Activated T-cell treated with anti-CD3 and anti-CD28 coated beads, Interleukin-2, amount 50 U/mL, for 1 hour (primary cell): ENCODE measurements at places on chromosomes 4 and X.

GRCh38 chr4:86611757-86612156 lies 17.6 kb downstream of the PTPN13 start:
- no peak for DNase-seq

DNA sequence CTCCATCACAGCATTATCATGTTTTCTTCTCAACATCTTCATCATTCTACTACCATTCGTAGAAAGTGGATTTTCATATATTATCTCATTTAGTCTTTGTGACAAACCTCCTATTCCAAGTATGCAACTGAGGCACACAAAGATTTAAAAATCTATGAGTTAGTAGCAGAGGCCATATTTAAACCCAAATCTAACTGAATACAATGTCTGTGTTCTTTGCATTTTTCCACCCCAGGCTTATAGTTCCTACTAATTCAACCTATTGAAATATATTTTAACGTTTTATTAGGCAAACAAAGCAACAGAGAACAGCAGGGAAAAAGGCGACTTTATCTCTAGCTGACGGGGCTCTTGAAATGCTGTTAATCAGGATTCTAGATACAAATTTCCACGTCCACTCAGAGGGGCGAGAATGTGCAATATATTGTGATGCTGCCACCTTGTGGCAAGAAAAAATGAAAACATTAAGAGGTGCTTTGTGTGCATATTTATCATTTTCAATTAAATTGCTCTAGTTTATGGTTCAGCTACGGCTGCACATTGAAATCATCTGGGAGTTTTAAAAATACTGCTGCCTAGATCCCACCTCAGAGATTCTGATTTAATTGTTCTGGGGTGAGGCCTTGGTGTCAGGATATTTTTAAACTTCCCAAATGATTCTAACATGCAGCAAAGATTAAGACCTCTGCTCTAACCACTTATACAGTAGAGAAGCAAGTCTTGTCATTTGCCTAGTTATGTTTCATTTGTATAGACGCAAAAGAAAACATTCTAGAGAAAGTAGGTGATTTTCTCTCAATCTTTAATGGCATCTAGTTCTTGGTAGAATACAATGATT lies 315.9 kb downstream of the MAPK10 start:
- DNase-seq, result no peak

- DNase-seq, result no peak
These were observed 92.7 kb downstream of the CD99L2 start for GRCh38 chrX:150805736-150806135.

- no peak for DNase-seq
These were observed 147.8 kb upstream of the PAQR3 start for GRCh38 chr4:79087071-79087470.

GRCh38 chr4:123749383-123749782 lies 352.8 kb downstream of the SPRY1 start:
- no peak for DNase-seq

DNA sequence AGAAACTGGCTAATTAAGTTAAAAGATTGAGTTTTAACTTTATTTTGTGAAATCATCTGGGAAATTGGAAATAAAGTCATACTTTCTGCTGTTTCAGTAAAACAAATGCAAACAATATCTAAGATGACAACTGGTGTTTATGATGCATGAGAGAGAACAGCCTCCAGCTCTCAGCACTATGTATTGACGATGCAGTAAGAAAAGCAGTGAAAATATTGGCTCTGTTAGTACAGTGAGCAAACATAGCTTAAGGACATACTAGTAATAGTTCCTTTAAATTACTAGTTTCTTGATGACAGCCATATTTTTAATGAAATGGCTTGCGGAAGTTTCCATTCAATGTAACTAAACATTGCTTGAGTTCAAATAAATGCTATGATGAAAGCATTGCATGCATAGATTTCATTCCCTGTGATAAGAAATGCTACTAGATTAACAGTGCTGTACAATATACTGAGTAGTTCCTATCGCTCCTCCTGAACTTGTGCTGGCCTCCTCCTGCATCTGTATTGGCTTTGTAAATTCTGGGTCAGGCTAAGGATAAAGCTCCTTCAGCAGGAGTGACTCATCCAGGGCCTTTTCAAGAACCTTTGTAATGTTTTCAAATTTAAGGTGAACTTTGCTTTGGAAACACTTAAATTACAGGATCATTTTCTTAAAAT lies 11.6 kb downstream of the ARHGAP24 start:
- no peak for DNase-seq

GRCh38 chr4:103405415-103405814 lies 207.3 kb upstream of the CENPE start:
- no peak for DNase-seq

- no peak for DNase-seq
These were observed 365.7 kb downstream of the FGF13 start for GRCh38 chrX:138345801-138346200.
